Activated CD4-positive, alpha-beta T cell treated with anti-CD3 and anti-CD28 coated beads, Interleukin-2, amount 50 U/mL, for 48 hours (primary cell): ENCODE measurements at places on chromosomes 11 and 22.

DNA sequence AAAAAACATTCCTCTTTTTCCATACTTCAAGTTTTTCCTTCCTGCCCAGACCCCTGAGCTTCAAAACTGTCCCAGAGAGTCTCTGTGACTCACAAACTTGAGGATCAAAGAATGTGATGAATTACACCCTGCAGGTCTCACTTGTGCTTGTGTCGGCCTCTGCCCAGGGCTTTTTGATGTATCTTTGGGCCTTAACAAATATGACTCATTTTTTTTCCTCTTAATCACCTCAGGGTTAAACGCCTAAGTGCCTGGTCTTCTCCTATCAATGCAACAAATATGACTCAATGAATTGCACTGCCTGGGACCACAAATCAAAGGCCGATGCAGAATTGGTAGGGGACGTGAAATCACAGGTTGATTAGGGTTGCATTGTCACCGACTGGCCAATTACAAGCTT lies 267.7 kb downstream of the LARGE1 start:
- no peak for DNase-seq

DNA sequence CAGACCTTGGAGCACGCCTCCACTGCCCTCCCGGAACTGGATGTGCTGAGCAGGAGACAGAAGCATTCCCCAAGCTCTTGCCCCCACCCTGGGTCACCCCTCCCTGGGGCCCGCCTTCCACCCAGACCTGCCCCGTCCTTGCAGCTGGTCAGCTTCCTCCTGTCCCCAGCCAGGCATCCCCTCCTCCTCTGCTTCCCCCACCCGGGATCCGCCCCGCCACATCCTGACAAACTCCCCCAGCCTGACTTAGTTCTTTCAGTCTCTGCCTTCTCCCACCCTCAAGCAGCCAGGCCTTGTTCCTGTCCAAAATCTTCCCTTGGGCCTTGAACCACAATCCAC lies 1.1 kb upstream of the PLXNB2 start:
- DNase-seq: no peak

- DNase-seq: peak; percentile 80
Measured at GRCh38 chr22:25235547-25236290, 16.3 kb downstream of the CRYBB2 start.

DNA sequence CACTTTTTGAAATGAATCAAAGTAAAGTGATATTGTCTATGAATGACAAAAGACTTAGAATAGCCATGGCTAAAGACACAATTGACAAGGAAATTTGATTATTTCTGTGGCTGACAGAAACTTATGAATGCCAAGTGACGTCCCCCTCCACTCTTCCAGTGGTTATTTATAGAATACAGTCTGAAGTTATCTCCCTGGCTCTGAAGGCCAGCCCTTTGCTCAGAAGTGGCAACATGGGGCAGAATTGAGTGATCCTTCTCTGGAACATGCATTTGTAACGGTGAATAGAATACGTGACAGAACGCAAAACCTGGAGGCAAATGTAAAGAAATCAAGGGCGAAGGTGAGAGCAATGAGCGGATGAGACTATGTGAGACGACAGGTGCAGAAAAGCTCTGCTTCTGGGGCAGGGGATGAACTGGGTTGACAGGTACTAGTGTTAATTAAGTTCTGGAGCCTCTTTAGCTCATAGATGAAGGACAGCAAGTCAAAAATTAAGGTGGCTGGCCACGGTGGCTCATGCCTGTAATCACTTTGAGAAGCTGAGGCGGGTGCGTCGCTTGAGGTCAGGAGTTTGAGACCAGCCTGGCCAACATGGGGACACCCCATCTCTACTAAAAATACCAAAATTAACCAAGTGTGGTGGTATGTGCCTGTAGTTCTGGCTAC lies 585.7 kb upstream of the B3GAT1 start:
- no peak for DNase-seq

DNA sequence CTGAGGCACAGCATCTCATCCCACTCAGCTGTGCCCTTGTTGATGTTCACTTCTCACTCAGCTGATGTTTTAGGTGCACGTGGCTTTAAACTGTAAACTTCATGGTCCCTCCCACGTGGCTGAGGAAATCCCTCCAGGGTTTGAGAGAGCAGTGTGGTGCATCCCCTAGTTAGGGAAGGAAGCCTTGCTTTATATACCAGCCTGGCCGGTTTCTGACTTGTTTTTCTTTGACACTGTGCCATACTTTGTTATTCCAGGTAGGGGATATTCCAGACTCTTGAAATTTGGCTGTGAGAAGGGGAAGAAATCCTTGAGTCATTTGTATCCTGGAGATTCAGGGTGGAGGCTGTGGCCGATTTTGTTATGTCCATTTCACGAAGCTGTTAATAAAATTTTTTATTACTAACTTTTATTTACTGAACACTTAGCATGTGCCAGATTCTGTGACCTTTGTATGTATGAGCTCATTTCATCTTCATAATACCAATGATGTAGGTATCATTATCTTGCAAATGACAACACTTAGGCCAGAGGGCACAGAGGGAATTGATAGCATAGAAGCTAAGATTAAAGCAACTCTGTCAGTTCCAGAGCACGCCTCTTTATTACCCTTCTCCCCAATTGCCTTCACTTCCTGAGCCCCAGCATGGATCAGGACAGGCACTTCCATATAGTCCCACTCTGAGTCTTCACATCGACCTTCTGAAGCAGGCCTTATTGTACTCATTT lies 116.6 kb downstream of the NAV2 start:
- no peak for DNase-seq

DNA sequence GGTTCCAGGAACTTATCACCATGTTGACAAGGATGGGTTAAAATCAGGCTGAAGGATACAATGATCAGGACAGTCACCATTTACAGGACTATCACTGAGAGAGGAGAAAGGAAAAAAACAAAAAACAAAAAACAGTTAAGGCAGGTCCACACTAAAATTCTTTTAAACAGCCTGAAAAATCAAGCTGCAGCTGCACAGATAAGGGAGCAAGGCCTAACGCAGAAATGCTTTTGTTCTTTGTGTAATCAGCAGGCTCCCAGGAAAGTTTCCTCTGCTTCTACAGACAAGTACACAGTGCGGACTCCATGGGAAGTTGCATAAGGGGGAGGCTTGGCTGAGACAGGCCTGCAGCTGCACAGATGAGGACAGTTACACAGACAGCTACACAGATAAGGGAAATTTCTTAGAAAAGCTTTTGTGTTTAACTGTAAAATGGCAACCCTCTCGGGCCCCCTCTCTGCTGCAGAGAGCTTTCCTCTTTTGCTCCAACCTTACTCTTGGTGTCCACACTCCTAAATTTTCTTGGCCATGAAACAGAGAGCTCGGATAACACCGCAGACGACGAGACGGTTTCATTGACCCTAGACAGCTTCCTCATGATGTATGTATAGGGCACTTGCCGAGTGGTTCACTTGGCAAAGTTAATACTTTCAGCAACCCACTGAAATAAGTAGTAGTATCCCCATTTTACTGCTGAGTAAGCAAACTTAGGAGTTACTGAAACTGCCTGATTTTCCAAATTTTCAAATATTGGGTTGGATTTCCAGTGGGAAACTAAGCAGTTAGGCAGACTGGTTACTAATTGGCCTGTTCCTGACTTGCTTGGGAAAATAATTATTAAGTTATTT lies 45.5 kb downstream of the PIWIL3 start:
- no peak for DNase-seq

DNA sequence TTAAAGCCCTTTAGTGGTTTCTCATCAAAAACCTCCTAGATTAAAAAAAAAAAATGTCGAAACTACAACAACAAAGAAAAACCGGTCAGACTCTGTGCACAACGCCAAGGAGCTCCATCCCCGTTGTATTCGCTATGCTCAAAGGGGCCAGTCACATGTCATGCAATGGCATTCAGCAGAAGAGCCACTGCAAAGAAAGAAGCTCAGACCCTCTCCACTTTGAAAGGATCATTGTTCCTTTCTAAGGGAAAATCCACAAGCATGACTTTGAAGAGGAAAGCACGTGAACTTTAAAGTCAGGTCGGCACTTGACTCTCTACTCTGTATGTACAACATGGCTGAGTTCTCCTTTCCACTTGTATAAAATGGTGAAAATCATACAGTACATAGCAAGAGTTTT lies 655.6 kb downstream of the ETS1 start:
- DNase-seq: no peak

DNA sequence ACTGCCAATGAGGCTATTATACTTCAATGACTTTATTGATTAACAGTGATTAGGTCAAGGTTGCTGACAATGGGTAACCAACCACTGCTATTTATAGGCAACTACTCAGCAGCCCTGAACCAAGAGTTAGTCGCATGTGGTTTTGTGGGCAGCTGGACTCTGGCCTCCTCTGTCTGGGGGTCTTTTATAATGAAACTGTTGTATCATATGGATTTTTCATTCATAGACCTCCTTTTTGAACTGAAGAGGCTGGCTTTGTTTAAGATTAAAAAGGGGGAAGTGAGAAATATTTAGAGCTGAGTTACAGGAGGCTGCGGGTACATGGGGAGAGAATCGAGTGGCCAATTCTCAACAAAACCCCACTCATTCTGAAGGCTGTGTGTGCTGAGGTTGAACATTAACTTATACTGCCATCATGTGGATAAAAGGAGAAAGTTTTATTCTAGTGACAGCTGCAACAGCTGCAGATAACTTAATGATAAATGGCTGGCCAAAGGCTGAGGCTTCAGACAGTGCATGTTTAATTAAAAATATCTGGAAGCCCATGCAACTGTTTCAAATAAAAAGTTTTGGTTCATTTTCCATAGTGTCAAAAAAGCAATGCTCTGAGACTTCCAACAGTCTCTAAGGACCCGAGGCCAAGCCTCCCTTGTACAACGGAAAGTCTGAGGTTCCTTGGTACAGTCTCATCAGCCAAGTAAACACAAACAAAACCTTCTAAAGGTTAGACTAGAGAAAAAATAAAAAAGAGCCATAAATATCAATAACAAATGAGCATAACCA lies 682.6 kb downstream of the KCNA4 start:
- DNase-seq: no peak

DNA sequence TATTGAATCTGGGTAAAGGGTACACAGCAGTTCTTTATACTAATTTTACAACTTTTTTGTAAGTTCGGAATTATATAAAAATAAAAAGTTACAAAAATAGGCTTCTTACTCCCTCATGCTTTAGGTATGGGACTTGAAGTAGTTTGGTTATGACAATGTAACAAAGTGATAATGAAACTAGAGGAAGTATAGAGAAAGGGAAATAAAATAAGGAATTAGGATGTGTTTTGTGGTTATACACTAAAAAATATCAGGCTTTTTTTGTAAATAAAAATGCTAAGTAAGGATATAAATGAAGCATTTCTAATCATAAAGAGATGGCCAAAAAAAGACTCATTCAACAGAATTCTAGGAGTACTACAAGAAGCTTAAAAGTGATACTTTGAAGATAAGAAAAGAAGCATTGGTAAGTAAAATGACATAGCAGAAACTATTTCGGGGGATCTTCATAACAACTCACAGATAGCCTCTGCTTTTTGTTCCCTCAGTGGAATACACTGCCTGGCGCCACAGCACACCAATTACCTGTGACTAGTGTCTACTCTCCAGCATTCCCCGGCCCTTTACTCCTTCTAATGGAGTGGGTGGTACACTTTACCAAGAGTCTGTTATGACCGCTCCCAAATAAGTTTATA lies 322.7 kb upstream of the PITPNB start:
- DNase-seq: no peak

- DNase-seq: no peak
Measured at GRCh38 chr22:20956258-20957101, 10.6 kb upstream of the AIFM3 start.

- no peak for DNase-seq
Measured at GRCh38 chr11:34149786-34150185, 44.4 kb downstream of the NAT10 start.

DNA sequence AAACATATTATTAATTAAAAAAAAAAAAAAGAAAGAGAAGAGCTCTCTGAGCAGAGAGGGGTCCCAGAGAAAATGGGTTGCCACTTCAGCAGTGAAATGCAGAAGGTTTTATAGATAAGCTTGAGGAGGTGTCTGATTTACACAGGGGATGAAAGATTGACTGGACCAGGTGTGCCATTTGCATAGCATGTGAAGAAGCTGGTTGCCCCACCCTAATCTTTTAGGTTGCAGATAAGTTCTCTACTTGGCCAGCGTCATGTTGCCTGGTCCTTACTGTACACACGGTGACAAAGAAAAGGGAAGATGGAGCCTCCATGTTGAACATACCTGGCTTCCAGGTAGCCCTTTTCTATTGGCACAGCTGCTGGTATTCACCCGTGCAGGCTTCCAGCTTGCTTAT lies 41.4 kb downstream of the MS4A2 start:
- no peak for DNase-seq
